ENCODE measurements at places on chromosomes 1 and 21.
A peak's percentile ranks its signal among the peaks of the same experiment; 100 is the strongest.

DNA sequence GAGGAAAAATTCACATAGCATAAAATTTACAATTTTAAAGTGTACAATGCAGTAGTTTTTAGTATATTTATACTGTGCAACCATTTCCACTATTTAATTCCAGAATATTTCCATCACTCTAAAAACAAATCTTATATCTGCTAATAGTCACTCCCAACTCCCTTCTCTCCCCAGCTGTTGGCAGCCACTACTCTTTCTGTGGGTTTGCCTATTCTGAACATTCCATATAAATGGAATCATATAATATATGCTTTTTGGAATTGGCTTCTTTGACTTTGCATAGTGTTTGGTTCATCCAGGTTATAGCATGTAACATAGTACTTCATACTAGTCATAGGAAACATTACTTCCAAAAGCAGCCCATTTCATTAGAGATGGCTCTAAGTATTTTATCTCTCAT, 25.0 kb upstream of the TMEM39B start:
- no peak for DNase-seq

- DNase-seq: no peak
These were observed 32.7 kb downstream of the OR13G1 start for GRCh38 chr1:247646867-247647266.

GRCh38 chr1:39412892-39413291, 78.5 kb upstream of the BMP8A start:
- no peak for DNase-seq

- DNase-seq: no peak
These were observed 817.7 kb upstream of the B3GALT2 start for GRCh38 chr1:194004146-194004545.

DNA sequence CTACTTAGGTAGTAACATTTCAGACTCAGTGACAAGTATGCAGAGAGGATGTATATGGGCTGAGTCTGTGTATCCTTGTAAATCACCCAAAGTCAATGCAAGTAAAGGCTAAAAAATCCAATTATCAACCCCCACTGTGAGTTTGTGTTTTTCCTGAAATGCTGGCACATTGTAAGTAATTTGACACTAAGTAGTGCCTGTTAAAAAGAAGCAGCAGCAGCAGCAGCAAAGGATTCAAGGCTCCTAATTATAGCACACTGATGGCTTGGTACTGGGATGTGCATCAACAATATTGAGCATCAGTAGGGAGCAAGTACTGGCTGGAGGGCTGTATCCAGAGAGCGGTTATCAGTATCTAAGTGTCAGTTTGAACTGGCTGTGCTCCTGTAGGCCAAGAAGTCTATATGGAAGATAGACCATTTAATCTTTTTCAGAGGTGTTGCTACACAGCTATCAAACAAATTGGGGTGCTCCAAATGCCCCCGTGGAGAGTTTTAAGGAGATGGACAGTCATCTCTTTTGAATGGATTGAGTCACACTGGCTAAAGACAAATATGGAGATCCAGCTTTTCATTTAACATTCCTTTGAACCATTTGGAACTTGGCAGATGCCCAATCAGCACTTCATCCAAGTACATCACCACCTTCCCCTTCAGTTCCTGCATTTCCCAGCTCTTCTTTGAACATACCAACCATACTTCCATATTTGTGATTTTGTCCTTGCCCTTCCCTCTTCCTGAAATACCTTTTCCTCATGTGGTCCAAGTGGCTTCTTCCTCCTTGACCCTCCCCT, 241.2 kb upstream of the ST6GALNAC5 start:
- no peak for DNase-seq

- no peak for DNase-seq
These were observed 48.9 kb downstream of the GORAB start for GRCh38 chr1:170580636-170581440.

- no peak for DNase-seq
These were observed 70.0 kb downstream of the EIF4G3 start for GRCh38 chr1:21106709-21107108.

- peak; percentile 37 for DNase-seq
These were observed 3.6 kb upstream of the KIAA2013 start for GRCh38 chr1:11929849-11930248.

DNA sequence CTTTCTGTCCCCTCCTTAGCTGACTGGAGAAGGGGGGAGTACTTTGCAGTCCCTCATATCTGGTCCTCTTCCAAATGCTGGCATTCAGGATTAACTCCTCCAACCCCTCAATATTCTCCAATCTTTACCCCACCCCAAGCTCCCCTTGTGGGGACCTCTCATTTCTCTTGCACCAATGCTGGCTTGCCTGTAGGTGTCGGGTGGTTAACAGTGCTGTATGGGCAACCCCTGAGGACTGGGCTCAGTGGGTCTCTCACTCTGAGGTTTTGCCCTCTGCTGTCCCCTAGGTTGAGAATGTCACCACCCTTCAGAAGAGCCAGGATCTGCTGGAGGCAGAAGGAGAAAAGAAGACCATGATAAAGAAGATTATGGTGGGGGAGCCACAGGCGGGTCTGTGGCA, 27.0 kb downstream of the MROH7 start:
- no peak for DNase-seq

DNA sequence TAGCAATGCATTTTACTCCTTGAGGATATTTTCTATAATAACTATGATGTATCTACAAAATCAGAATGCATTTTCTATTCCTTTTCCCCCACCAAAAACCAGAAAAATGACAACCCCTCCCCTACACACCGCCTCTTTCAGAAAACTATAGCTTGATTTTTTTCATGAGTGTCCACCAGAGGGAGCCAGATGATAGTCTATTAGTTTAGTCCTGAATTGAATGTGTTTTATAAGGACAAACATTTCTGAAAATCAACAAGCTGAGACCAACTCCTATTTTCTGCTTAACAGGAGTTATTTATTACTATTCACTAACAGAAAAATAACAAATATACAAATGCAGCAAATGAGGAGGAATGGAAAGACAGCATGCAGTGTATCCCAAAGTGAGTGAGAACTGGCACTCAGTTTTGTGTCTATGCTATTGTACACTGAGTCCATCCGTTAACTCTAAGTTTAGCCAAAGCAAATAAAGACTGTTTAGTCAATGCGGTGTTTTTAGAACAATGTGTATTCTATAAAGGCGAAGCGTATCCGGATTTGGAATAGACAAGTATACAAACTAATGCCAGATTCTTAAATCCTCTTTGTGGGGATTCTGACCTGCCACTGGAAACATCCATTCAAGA, 182.6 kb downstream of the VAV3 start:
- DNase-seq: peak; percentile 19

- no peak for DNase-seq
These were observed 38.5 kb downstream of the CHD5 start for GRCh38 chr1:6141592-6141991.

GRCh38 chr21:43986544-43987451, 25.3 kb upstream of the TRAPPC10 start:
- no peak for DNase-seq

DNA sequence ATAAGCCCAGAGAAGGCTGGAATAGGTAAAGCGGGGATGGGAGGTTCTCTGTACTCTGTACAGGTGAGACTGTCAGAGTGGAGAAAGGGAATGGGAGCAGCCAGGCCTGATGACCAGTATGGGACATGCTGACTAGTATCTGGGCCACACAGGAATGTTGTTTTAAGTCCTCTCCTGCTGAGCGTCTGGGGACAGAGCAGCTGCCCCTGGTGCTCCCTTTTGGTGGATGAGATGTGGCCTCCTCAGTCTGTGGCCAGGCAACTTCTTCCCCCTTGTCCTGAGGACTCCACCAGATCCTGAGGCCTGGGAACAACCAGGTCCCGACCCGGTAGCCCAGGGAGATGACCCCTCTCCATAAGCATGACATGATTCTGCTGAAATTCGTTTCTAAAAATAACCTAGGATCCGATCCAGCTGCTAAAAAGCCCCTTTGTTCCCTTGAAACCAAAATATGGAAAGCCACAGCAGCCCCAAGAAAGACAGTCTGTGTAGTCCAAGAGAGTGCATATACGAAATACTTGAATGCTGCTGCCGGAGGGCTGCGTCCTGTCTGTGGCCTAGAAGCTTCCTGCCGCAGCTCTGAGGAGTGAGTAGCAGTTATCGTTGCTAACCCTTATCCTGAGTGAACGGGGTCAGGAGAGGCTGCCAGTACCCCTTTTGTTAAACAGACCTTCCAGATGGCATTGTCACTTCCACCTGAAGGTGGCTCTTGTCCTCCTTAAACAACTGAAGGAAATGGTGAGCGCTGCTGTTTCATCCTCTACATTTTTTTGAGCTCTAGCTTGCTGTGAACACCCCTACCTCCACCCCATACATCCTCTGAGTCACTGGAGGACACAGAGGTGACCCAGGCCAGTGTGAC, 47.1 kb downstream of the ATP2B4 start:
- no peak for DNase-seq

GRCh38 chr1:58803858-58804257, 20.0 kb upstream of the JUN start:
- no peak for DNase-seq

DNA sequence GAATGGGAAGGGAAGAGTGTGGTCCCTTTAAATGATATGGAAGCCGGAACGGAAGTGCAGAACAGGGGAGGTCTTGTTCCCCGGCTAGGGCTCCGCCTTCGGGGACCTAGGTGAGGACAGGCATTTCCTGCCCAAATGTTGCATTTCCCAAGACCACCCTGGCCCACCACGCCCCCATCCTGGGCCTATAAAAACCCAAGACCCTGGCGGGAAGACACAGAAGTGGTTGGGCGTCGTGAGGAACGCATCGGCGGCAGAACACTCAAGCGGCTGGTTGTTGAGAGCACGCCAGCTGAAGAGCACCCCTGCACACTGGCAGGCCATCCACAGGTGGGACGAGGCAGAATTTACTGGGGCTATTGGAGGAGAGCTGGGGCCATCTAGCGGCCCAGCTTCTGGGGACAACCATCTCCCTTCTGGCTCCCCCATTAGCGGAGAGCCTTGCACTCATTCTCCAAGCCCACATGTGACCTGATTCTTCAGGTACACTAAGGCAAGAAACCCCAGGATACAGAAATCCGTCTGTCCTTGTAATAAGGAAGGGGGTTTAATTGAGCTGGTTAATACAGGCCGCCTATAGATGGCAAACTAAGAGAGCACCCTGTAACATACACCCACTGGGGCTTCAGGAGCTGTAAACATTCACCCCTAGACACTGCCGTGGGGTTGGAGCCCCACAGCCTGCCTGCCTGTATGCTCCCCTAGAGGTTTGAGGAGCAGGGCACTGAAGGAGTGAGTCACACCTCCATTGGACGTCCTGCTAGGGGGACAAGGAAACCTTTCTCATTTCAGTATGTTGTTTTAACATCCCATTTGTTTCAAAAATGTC, 1327.9 kb downstream of the BRINP3 start:
- DNase-seq: peak; percentile 3

DNA sequence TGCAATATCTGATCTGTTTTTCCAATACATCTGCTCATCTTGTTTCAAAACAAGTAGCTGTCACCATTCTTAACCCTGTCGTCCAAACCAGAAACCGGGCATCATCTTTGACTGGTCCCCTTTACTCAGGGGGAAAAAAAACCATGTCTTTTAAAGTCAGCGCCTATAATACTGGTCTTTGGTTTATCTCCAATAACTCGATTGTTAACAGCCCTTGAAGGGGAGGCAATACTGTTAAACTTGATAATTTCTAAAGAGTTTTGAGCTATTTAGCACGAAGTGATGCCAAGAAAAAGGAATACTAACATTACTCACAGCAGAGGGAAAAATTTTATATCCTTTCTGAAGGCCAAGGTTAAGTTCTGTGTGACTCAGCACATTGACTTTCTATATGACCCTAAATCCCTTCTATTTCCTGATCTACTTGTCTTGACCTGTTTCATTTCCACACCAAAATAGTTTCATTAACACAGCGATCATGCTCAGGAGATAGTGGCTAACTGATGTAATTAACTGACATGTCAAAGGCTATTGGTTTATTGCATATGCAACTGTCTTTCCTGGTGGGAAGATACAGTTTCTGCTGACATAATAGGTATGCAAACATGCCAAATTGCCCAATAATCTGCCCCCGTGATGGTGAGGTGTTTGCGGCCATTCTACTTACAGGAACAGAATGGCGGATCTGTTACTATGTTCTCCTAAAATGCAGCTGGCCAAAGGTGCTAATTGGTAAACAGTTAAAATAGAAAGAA, 59.1 kb downstream of the NFIA start:
- peak; percentile 66 for DNase-seq

DNA sequence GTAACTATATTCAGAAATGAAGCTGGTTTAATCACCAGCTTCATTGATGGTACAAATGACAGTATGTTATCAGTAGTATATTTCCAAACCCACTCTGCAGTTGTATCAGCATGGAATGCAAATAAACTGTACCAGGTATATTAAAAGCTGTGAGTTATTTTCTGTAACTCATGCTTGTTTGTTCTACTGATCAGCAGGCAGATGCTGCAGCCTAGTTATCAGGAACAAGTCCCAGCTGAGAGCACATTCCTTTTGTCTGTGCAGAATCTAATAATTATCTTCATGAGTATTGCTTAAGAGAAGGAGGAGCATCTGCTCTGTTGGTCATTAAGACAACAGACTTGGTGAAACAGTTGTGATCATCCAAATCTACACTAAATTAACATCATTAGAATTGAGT, 1331.1 kb downstream of the MRPL39 start:
- peak; percentile 45 for DNase-seq

- DNase-seq: no peak
These were observed 35.5 kb upstream of the SLC19A2 start for GRCh38 chr1:169521226-169521625.

GRCh38 chr1:17065666-17066065, 11.8 kb upstream of the SDHB start:
- DNase-seq: no peak

GRCh38 chr1:215797859-215798258, 230.8 kb downstream of the KCTD3 start:
- DNase-seq: no peak

GRCh38 chr1:7070389-7071029, 285.3 kb downstream of the CAMTA1 start:
- DNase-seq: peak; percentile 42

DNA sequence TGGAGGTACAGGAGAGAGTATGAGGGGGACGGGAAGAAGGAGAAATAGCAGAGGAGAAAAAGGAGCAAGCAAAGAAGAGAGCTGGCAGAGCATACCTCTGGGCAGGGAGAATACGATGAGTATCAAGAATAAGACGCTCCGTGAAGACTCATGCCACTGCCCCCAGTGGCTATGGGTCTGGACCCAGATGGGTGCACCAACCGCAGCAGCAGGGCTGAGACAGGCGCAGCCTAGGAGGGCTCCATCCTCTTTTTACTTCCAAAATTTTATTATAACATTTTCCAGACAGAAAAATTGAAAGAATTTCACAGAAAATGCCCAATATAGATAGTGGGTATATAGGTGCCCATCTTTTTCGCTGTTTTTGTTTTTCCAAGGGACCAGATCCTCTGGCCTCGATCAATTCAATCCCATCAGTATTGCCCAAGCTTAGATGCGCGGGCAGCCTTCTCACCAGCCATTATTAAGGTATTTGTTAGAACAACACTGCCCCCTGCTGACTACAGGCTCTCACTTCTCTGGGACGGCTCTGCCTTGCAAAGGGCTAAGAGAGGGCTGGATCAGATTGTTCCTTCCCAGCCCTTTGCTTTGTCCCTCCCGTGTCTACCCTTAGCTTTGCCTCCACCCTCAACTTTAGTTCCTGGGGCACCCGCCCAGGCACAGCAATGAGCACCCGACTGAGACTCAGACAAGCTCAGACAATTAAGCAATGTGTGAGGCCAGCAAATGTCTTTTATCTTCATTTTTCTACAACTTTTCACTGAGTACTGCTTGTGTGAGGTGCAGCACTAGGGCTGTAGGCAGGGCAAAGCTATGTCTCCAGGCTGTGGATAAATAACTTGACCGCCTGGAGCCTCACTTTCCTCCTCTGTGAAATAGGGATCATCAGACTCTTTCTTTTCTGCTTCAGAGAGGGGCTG, 17.5 kb upstream of the CAMK1G start:
- peak; percentile 81 for DNase-seq

GRCh38 chr21:23936224-23936623, 1671.1 kb downstream of the MRPL39 start:
- DNase-seq: no peak

Data from NCI-H1930 (cell line).